Psoas muscle (tissue), 8 donors: ENCODE measurements at places on chromosomes 7 and 10. TPM values are rescaled to one million over a fixed set of nuclear protein-coding genes. Genes with fewer than 3 reads are reported as not detected.

IL6 gene
- 4.6 TPM for total RNA-seq

GRCh38 chr10:96565774-96566173, 21.0 kb downstream of the TM9SF3 start:
- no peak for DNase-seq

GRCh38 chr7:96679886-96680285, 29.8 kb downstream of the SEM1 start:
- no peak for DNase-seq

FBXL15 gene
- total RNA-seq, result 7.9 TPM

GRCh38 chr7:101235522-101235921, 2.1 kb downstream of the CLDN15 start:
- DNase-seq, result no peak

DNA sequence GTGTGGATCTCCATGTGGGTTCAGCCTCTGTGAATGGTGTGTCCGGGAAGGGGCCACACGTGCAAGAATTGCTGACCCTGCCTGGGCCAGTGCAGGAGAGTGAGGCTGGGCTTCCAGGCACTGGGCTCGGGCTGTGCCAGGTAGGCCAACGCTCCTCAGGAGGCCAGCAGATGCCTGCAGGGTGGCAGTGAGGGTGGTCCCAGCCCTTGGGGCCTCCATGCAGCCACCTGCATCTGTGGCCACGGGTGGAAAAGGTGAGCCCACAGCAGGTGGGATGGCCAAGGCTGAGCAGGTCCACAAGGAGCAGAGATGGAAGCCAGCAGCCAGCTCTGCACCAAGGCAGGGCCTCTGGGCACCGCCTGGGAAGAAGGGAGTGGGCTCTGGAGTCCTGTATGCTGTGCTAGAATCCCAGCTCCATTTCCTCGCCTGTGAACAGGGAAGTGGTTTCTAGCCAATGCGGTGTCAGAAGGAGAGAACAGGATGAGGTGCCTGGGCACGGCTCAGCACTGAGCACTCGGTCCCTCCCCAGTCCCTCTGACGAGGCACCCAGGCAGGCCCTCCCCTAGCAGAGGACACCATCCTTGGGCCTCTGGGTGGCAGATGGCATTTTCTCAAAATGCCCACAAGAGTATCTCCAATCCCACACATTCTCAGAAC, 31.1 kb upstream of the RET start:
- DNase-seq, result no peak

DKK1 gene
- 0.42 TPM for total RNA-seq

- no peak for DNase-seq
These were observed 48.1 kb downstream of the MYO3A start for GRCh38 chr10:25982107-25982506.

DNA sequence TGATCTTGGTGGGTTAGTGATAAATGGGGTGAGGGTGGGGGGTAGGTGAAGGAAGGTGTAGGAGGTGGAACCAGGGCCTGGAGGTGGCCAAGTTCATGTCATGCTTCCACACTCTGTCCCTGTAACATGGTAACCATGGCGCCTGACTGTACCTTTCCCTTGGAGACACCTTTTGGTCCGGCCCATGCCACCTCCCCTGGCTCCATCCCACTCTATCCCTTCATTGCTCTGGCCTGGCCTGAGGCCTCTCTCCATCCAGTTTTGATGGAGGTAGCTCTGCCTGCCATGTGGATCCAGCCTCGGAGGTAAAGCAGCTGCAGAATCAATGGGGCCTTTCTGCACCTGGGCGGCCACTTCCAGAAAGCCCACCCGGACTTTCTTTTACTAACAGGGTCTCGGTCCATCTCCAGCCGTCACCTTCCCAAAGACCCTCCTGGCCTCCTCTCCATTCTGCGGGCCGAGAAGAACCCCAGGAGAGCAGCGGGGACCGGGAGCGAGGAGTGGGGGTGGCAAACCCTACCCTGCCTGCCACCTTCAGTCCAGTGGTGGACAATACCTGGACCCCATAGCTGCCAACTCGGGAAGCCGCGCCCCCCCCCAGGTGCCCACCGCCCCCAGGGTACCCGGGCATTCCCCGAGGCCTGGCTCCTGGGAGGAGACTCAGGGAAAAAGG, 504 bp upstream of the TRRAP start:
- no peak for DNase-seq

DNA sequence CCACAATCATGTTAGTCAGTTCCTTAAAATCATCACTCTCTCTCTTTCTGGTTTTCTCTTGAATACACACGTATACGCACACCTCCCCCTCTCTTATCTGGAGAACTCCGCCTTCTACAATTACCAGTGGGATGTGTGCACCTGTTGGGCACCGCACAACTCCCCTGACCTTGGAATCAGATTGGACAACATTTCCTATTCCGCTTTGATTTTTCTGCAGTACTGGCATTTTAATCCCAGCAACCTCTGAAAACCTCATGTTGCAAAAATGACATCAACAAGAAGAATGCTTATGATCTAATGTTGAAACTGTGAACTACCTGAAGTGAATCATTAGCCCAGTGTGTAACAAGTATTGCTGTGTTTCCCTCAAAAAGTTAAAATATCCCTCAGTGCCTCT, 109.6 kb downstream of the KIAA1217 start:
- no peak for DNase-seq

GRCh38 chr10:129940617-129941198, 23.4 kb downstream of the EBF3 start:
- DNase-seq, result no peak
